ENCODE measurements at places on chromosomes 5 and 9.

DNA sequence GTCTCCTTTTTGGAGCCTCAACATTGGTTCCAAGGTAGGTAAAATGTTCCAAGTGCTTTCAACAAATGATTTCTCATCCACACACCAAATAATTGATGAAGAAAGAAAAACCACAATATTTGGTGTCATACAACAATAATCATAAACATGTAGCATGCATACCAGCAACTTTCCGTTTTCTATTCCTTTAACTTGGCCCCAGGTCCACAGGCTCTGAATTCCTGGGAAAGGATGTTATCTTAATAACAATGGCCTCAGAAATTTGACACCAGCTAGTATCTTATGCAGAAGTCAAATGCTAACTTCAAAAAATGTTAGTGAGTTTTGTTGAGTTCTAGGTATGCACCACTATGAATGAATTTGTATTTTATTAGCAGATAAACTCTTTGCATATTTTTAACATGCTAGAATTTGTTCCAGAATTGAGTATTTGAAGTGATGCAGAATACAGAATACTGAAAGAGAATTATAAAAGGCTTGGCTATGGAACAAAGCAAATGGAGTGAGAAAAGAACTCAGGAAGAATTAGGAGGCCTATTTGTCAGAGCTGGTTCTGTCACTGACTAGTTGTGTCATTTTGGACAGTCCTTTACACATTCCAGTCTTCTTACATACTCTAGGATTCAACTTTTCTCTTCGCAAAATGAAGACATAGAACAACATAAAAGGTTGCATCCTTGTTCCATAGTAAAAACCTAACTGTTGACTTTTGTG, 435.3 kb upstream of the TNC start:
- DNase-seq = no peak

DNA sequence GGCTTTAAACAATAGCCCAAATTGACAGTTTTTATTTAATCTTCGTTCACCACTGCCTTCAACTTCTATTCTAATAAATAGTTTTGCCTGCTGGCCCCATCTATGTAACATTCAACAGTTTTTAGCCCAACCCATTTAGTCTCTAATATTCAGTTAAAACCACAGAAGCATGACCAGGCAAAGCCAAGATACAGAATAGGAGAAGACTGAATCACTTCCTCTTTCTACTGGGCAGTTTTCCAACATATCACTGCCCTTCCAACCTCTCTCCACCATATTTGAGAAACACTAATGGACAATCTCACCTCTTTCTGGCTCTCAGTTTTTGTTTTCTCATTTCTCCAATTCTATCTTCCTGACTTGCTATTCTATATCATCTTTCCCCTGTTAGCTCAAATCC, 352.9 kb downstream of the DNAH5 start:
- DNase-seq = no peak

GRCh38 chr5:65563777-65564176, 681 bp downstream of the PPWD1 start:
- no peak for DNase-seq

GRCh38 chr5:131766689-131767088, 30.1 kb downstream of the FNIP1 start:
- DNase-seq = no peak

- DNase-seq = no peak
Measured at GRCh38 chr5:32523625-32524024, 61.7 kb upstream of the SUB1 start.

GRCh38 chr5:177599731-177600507, at the start of gene B4GALT7:
Gene B4GALT7, plus strand, starts transcription at chr5:177600132. Its CDS starts 79 bp downstream, at chr5:177600211.
- peak; percentile 70 for DNase-seq

DNA sequence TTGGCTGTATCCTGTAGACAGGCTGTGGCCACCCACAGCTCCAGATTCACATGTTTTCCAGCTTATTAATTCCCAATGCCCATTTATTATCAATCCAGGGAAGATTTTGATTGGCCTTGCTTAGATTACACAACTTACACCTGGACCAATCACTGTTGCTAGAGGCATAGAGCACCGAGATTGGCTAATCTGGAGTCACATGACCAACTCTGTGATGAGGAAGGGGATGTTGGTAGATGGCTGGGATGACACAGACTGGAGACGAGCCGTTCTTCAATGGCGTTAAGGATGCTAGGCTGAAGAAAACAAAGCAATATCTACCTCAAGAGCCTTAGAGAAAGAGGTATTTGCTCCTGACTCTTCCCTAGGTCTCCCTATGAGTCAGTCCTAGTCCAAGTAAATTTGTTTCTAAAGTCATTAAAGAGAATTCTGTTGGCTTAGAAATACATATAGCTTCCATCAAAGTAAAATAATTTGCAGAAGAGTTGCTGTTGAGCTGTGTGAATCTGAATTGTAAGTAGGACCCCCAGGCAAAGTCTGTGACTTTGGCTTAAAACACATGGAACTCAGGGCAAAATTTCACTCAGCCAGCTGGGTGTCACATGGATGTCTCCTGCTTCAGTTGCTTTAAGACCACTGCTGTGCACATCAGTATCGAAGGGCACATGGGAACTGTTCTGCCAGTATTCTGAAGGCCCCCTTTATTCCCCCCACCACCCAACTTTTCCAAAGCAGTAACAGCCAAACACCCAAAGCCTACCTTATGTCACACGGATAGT, 326.4 kb upstream of the KLF4 start:
- no peak for DNase-seq

DNA sequence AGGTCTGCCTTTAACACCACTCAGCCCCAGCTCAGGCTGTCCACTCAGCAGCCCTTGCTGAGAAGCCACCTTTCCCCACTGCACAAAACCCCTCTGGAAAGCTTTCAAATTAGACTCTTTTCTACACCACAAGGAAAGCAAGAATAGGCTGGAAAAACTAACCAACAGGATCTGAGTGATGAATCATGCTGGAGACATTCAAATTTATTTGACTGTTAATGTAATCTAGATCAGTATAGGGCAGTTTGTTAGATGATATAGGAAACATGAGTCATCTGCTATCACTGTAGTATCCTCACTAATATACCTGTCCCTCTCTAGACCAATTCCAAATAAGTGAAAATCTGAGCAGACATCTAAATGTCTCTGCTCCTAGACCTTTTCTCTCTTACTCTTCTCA, 127.8 kb upstream of the PAM start:
- no peak for DNase-seq

GRCh38 chr9:109022873-109023272, 9.6 kb upstream of the CTNNAL1 start:
- peak; percentile 28 for DNase-seq

GRCh38 chr9:132797861-132798659, 80.0 kb downstream of the AK8 start:
- DNase-seq = no peak

- no peak for DNase-seq
Measured at GRCh38 chr9:112011051-112011620, 114.5 kb downstream of the UGCG start.

GRCh38 chr9:85310573-85310972, 431.2 kb downstream of the AGTPBP1 start:
- no peak for DNase-seq

DNA sequence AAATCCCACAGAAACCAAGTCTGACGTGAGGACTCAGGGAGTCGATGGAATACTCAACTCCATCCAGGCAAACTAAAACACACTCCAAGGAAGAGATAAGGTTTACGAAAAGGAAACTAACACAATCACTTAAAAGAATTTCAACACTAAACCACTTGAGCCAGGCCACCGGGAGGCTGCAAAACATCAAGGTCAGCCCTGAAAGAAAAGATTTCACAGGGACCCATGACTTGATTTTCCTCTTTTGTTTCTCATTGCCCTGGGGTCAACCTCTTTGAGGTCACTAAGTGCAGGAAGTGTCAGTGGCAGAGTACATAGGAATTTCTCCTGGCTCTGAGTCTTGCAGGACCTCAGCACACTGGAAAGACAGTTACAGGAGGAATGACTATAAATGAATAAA, 77.8 kb upstream of the TARS1 start:
- no peak for DNase-seq

- DNase-seq = no peak
Measured at GRCh38 chr5:43332401-43332800, 19.2 kb upstream of the HMGCS1 start.

GRCh38 chr5:139014726-139015125, 139.6 kb upstream of the LRRTM2 start:
- DNase-seq = no peak

- peak; percentile 49 for DNase-seq
Measured at GRCh38 chr9:36036780-36037548, at the start of gene RECK. Gene RECK, plus strand, starts transcription at chr9:36036913. Its CDS starts 86 bp downstream, at chr9:36036999.

GRCh38 chr5:134525683-134526482, 413 bp downstream of the JADE2 start:
- peak; percentile 27 for DNase-seq

GRCh38 chr5:148884339-148885020, 58.1 kb downstream of the ADRB2 start:
- no peak for DNase-seq

DNA sequence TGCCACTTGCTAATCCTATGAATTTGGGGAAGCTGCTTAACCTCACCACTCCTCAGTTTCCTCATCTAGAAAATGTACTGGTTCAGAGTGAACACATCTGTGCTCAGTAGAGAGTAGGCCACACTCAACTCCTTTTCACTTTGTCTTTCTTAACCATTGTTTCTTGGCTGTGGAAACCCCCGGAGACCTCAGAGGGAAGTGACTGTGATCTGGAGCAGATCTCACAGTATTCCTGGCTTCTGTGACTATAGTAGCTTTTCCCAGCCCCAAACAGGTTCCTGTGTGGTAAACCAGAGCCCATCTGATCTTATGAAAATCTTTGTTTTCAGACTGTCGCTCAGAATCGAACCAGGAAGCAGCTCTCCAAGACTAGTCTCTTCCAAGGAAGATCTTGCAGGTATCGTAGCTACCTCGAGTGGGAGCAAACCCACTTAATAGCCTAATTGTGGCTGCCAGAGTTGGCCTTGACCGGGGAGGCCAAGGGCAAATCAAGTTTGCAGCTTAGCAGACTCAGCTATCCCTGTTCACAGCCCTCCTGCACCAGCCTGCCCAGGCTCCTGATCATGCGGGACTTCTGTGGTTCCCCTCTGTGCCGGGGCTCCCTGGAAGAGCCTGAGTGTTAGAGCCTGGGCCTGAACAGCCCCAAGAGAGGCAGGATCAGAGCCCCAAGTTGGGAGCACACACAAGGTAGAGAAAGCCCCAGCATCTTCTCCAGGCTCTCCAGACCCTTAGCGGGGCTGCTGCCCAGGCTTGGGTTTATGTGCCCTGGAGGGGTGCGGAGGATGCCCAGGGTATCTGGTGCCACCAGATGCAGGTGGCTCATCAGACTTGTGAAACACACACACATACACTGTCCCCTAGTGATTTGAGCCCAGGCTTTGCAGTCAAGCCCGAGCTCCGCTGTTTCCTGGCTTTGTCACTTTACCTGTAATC, 52.2 kb upstream of the ANGPTL2 start:
- no peak for DNase-seq

Measured in NCI-H2227 treated with DMSO at 0.1 percent for 48 hours (cell line).